ENCODE measurements at places on chromosomes 11 and 22.

DNA sequence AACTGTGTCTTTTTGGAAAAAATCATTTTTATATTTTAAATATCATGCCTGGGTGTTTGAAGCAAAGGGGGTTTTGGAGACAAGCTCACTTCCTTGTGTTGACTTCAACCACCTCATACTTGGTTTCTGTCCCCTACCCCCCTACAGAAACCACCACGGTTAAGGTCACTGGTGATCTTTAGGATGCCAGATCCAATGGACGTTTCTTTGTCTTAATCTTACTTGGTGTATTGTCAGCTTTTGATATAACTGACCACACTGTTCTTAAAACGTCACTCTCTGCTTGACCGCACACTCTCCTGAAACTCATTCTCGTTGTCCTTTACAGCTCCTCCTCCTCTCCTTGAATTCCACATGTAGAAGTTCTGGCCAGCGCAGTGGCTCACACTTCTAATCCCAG lies 34.8 kb upstream of the SWAP70 start:
- DNase-seq = no peak

DNA sequence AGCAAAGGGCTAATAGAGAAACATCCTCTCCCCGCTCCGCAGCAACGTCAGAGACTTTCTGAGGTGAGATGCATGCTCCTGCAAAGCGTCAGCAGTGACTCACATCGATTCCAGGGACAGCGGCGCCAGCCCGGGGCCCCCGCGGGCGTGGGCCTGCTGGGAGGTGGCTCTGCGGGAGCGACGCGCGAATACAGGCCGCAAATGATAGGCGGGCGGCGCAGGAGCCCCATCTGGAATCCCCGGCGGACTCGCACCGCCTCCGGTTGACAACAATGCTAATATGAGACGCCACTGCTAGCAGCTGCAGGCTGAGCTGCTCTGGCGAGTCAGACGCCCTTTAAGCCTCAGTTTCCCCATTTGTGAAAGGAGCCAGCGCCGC lies 557 bp downstream of the RANGAP1 start:
- DNase-seq = peak; percentile 87

DNA sequence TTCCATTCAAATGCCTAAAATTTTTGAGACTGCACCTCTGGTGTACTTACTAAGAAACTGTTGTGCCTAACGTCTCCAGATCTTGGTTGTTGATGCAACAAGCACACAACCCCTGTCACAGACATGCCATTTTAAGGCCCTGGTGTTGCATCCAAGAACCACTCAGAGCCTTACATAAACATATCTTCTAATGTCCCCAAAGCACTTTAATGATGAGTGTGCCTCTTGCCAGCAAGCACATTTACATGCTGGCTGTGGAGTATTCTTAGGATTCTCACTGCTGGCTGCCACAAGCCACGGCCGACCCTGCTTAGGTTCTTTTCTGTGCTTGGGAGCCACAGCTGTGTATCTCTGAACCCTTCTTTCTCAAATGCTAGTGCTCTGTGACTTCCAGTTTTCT lies 201.4 kb downstream of the ADAMTS15 start:
- no peak for DNase-seq

DNA sequence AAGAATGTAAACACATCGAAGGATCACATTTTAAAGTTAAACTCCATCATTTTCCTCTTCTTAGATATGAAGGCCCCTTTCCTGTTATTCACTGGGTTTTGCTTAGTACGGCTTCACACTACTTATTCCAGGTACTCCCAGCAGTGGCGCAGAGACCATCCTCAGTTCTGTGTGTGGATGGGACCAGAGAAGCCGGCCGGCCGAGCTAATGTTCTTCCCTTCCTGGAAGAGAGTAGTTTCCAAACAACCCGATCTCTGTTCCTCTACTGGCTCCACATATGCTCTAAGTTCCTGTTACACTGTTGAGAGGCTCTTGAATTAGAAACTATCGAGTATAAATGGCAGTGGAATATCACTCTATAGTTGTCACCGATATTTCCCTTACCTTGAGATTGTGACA lies 684 bp upstream of the NFRKB start:
- DNase-seq = no peak

DNA sequence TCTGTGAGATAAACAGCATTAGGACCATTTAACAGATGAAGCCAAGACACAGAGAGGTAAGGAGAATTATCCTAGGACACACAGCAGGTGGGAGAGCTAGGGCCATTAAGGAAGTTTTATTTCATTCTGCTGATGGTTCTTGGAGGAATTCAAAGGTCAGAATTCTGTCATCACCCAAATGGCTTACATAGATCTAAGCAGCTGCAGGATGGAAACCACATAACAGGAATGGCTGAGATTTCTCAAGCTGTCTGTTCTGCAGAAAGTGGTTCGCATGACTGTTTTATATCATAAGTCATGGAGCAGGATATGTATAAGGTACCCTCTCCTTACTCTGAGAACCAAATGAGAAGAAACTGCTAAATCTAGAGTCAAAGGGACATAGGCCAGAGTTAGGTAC lies 163.2 kb upstream of the NARS2 start:
- DNase-seq = no peak

DNA sequence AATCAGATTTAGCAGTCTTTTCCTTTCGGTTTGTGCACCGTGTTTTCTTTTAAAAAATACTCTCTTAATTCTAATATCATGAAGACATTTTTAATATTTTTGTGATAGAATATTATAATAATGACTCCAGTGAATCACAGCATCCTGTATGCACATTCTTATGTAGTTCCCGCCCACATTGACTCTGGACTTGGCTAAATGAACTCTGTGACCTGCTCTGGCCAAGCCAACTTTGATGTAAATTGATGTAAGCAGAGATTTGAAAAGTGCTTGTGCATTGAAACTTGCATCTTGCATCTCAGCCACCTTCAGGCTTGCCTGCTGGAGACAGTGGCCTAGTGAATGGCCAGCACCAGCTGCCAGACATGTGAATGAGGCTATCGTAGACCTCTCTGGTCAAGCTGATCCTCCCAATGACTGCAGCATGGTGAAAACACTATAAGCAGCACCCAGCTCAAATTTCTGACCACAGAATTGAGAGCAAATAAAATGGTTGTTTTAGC lies 29.2 kb upstream of the PGM2L1 start:
- DNase-seq = no peak

GRCh38 chr11:126433244-126433846 lies 77.9 kb downstream of the ST3GAL4 start:
- DNase-seq = no peak

DNA sequence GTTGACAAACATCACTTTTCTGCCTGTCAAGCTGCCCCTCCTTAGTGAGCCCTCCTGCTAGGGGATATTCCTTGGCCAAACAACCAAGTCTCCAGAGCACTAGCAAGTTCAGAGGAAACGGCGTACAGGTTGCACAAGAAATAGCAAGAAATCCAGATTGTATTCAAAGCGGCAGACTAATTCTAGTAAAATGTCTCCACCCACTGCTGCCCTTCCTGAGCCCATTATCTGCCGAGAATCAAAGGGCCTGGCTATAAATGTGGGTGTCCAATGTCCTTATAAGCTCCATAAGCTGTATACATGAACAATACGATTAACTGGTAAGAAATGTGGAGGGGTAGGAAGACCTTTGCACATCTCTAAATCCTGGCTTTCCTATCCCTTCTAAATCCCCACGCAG lies 44.0 kb upstream of the AKIP1 start:
- no peak for DNase-seq

GRCh38 chr11:116580799-116581198 lies 192.0 kb downstream of the BUD13 start:
- DNase-seq = no peak

GRCh38 chr11:94544646-94545263 lies 1.0 kb downstream of the FUT4 start:
- no peak for DNase-seq

DNA sequence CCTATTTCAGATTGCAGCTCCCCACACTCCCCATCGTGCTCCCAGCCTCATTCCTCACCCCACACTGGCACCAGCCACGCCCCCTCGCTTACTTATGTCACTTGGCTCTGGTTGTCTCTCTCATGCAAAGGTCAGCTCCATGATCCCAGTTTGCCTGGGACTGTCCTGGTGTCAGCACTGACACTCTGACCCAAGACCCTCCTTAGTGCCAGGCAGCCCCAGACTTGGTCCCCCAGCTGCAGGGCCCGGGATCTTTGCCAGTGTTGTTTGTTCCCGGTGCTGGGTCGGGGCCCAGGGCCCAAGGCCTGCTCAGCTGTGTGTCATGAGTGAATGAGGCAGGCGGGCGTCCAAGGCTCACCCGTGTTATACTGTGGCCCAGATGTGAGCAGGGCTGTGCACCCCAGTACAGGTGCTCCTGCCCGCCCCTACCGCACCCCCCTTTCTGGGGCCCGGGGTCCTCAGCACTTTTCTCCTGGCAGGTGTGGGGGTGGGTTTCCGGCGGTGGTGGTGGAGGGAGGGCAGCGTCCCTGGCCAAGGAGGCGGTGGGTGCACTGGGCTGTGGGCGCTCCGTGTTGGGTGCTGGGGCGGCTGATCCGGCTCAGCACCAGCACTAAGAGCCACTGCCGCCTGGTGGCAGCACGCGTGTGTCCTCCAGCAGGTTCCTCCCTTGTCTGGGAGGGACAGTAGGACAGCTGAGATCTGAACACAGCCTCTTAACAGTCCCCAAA lies 19.5 kb downstream of the IL17REL start:
- peak; percentile 60 for DNase-seq

DNA sequence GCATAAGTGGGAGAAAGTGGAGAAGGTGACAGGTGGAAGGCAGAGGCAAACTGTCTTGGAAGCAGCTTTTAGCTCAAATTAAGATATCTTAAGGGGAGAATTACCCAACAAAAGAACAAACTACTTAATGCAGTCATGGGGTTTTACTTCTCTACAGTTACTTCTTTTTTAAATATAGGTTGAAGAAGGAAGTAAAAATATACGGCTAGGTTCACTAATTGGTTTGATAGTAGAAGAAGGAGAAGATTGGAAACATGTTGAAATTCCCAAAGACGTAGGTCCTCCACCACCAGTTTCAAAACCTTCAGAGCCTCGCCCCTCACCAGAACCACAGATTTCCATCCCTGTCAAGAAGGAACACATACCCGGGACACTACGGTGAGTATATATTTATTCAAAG lies 40.8 kb downstream of the PDHX start:
- DNase-seq = no peak
